ENCODE measurements at places on chromosomes 1 and 21.

GRCh38 chr1:71964188-71964587 lies 318.2 kb downstream of the NEGR1 start:
- peak; percentile 41 for DNase-seq

DNA sequence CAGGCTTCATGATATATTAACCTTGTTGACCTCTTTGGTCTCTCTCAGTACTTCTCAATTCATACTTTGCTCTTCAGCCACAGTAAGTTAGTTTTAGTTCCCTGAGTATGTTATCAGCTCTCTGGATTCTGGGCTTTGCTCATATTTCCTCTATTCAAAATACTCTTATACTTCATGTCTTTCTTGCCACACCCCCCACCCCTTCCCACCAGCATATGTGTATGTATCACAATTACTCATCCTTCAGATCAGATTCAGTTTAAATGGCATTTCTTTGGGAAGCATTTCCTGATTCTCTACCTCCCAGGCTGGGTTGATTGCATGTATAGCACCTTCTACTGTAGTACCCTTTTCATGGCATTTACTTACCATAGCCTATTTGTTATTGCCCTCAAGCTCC lies 28.3 kb downstream of the SLC30A7 start:
- DNase-seq = peak; percentile 14

DNA sequence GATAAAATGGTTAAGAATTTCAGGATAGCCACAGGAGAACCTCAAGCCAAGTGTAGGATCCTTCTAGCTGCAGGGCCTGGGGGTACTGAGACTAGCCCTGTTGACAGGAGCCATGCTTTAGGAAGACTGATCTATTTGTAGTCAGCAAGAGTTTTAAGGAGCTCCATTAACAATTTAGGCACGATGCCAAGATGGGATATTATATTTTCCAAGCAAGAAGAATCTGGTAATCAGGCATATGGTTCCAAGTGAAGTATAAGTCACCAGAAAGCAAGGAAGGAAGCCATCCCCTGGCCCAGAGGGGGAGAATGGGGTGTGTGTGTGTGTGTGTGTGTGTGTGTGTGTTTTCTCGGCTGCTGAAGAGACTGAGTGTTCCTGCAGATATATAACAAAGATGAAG lies 7.0 kb downstream of the IFNAR2 start:
- no peak for DNase-seq

GRCh38 chr1:165426745-165427144 lies 18.2 kb downstream of the RXRG start:
- DNase-seq = no peak

DNA sequence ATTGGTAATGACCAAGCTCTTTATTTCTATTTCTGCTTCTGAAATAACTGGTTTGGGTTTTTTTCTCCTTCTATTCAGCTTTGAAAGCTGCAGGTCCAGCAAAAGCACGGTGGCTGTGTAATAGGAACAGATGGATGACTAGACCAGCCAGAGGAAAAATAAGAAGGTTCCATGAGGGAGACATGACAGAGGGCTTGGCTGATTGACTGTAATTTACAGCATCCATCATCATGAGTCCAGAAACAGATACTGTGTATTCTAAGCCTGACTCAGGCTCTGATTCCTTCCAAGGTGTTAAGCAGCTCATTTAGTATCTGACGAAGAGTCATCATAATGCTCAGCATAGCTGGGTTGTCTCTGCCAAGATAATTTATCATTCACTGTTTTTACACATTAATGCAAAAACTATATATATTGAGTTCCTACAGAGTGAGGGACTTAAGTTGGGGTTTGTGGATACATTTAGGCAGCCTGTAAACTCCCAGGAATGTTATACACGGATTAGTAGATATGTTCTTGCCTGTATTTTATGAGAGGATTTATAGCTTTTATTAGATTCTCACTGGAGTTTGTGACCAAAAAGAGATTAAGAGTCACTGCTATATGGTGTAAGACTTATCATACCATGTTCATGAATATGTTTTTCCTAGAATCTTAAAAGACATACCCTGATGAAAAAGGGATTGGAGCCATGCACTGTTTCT lies 72.6 kb downstream of the SGIP1 start:
- no peak for DNase-seq

DNA sequence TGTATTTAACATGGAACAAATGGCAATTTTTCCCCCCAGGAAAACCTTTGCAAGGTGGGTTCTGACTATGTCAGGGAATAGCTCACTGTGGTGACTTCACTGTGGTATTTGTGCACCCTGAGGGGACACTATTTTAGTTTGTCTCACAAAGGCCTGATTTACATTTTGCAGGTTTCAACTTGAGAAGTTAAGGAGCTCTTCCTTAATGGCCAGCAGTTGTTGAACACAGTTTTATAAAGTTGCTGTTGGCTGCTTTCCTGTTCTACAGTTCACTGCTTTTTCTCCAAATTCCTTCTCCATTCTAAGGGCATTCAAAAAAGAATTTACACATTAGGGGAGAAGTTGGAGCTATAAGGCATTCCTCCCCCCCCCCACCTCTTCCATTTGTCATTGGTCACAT lies 4.6 kb downstream of the LAMC1 start:
- DNase-seq = no peak

GRCh38 chr1:75954586-75954985 lies 22.4 kb upstream of the ASB17 start:
- DNase-seq = peak; percentile 3

- peak; percentile 8 for DNase-seq
Observed at GRCh38 chr1:186682736-186683135, 2.5 kb upstream of the PTGS2 start.

GRCh38 chr1:61757950-61758349 lies 15.7 kb downstream of the PATJ start:
- peak; percentile 65 for DNase-seq

Measured in astrocyte (in vitro differentiated cells and primary cell).